ENCODE measurements at places on chromosomes 13 and 19.

DNA sequence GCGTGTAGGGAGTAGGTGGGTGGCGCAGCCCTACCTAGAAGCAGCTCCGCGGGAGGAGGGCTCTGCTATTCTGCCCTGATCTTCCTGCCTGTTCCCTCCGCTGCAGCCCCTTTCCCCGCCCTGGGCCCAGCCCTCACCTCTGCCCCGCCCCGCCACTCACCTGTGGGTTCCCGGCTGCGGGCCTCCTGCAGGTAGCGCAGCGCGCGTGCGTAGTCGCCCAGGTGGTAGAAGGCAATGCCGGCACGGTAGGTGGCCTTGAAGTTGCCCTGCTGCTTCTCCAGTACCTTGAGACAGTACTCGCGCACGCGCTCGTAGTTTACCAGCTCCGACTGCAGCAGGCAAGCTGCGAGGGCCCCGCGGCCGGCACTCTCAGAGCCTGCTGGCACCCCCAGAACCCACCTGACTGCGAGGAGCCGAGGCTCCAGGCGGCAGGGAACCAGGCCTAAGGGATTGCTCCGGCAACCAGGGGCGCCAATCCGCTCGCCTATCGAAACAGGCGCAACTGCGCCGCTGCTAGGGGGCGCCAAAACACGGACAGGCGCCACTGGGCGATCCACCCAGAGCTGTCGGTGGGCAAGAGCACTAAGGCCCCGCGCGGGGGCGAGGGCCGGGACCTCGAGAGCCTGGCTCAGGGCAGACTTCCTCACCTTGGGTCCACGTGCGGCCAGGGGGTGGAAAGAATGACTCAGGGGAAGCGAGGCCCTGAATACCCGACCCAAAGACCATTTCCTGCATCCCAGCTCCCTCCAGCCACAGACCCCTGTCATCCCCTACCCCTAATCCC is 965 bp downstream of the TTC9B start:
- DNase-seq: no peak

GRCh38 chr19:2076526-2076944 is 19.6 kb downstream of the MOB3A start:
- no peak for DNase-seq

DNA sequence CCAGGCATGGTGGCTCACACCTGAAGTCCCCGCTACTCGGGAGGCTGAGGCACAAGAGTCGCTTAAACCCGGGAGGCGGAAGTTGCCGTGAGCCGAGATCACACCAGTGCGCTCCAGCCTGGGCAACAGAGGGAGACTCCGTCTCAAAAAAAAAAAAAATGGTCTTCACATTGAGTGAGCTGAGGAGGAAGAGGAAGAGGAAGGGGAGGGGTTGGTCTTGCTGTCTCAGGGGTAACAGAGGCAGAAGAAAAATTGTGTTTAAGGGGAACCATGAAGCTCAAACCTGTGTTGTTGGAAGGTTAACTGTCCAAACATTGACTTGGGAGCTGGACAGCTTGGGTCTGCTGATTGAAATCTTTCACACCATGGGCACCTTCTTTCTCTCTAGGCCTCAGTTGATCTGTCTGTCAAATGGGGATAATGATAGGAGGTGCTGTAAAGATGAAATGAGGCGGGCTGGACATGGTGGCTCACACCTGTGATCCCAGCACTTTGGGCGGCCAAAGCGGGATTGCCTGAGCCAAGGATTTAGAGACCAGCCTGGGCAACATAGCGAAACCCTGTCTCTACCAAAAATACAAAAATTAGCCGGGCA is 9.8 kb upstream of the SLC44A2 start:
- DNase-seq: no peak

DNA sequence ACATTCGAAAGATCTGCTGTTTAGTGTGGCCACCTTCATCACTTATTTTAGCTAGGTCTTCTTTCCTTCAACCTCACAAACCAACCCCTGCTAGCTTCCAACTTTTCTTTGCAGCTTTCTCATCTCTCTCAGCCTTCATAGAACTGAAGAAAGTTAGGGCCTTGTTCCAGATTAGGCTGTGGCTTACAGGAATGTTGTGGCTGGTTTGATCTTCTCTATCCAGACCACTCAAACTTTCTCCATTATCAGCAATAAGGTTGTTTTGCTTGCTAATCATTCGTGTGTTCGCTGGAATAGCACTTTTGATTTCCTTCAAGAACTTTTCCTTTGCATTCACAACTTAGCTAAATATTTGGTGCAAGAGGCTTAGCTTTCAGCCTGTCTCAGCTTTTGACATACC is 44.7 kb downstream of the CARS2 start:
- DNase-seq: no peak

DNA sequence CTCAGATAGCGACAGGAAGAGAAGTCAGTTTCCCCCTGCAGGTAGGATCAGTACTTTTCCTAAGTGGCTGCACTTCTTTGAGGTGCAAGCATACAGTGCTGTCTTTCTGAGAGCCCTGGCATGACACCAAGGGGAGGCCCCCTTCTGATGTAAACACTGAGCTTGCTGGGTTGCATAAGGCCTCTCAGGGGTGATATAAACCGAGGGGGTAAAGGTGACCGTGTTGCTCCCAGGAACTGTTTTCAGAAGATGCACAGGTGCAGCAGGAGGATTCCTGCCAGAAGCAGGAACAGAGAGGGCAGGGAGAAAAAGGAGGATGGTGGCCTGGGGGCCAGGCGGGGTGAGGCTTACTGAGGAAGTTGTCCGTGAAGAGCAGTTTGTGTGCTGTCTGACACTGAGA is 74.0 kb upstream of the ZNF30 start:
- DNase-seq: no peak

DNA sequence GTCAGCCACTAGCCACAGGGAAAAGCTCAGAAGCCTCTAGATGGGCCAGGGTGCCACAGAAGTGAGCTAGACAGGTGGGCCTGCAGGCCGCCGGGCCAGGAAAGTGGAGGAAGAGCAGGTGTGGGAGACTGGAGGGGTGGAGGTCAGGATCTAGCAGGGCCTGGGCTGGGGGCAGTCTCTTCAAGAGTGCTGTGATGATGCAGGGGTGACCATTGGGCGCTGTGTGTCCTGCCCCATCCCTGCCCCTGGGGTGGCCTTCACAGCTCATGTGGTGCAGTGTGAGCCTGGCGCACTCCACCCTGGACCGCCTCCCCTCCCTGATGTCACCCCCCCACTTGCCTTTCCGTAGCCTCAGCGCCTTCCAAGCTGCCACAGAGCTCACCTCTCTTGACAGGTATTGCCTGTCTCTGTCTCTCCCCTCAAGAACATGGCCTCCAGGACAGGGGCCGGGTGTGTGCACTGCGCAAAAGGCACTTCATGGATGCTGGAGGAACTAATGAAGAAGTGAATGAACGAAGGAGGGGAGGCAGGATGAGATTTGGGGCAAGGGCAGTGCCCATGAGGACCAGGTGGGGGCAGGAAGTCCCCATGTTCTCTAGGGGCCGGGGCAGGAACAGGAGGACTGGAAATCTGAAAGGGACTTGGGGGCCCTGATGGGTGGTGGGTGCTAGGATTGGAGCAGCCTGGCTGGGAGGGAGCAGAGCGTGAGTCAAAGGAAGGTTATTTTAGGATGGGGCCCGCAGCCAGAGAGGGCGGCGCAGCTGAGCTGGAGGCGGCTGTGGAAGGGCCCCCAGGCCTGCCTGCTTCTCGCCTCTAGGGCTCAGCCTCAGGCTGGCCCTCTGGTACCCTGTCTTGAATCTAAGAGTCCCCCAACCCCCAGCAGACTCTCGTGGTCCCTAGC is 6.6 kb downstream of the SSBP4 start:
- no peak for DNase-seq

DNA sequence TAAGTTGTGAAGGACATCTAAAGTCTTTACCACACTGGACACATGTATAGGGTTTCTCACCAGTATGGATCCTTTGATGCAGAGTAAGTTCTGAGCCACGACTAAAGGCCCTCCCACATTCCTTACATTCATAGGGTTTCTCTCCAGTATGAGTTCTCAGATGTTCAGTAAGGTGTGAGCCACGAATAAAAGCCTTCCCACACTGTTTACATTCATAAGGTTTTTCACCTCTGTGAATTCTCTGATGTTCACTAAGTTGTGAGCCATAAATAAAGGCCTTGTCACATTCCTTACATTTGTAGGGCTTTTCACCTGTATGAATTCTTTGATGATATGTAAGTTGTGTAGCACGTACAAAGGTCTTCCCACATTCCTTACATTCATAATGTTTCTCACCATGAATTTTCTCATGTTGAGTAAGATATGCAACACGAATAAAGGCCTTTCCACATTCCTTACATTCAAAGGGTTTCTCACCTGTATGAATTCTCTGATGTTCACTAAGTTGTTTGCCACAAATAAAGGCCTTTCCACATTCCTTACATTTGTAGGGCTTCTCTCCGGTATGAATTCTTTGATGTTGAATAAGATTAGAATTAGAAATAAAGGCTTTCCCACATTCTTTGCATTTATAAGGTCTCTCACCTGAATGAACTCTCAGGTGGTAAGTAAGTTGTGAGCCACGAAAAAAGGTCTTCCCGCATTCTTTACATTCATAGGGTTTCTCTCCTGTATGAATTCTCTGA is 29.8 kb downstream of the ZNF571 start:
- DNase-seq: no peak

DNA sequence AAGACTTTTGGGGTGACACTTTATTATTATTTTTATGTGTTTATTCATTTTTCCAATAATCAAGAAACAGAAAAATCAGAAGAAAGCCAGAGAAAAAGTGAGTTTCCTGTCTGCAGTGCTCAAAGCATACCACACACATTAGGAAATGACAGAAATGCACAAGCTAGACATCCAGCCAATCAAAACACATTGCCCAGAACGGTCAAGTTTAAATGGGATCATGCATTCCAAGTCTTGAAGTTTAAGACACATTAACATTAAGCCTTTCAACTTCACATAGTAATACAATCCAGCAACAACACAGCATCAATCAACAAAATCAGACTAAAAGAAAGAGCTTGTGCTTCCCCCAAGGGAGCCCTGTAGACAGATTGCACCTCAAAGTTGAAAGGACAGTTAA is 28.7 kb upstream of the MEDAG start:
- no peak for DNase-seq

DNA sequence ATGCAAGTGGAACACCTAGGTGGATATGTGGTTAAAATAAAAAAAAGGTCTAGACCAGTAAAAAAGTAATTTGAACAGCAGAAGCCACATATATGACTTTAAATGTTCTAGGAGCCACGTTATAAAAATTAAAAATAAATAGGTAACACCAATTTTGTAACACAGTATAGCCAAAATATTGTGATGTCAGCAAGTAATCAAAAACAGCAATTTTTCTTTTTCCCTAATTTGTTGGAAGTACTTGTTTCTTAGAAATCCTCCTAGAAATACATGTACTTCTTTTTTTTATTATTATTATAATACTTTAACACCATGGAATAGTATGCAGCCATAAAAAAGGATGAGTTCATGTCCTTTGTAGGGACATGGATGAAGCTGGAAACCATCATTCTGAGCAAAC is 25.7 kb upstream of the C1QTNF9B start:
- DNase-seq: no peak

- no peak for DNase-seq
Measured at GRCh38 chr13:74765955-74766354, 631.8 kb upstream of the KLF12 start.

GRCh38 chr19:15251749-15252397 is 19.6 kb upstream of the EPHX3 start:
- no peak for DNase-seq

DNA sequence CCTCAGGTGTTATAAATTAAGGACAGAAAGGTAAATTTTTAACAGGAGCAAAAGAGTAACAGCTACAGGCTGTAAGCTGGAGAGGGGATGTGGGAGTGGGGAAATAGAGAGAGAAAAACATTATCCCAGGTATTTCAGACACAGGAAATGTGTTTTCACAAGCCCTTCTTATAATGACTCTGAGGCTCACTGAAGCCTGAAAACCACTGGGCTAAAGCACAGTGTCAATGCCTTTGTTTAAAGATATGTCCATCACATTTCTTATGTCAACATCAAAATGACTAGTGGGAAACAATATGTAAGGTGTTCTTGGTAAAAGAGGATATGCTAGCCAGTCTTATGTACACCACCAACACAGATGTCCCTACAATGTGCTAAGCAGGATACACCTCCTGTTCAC is 365.9 kb downstream of the FGF14 start:
- no peak for DNase-seq

DNA sequence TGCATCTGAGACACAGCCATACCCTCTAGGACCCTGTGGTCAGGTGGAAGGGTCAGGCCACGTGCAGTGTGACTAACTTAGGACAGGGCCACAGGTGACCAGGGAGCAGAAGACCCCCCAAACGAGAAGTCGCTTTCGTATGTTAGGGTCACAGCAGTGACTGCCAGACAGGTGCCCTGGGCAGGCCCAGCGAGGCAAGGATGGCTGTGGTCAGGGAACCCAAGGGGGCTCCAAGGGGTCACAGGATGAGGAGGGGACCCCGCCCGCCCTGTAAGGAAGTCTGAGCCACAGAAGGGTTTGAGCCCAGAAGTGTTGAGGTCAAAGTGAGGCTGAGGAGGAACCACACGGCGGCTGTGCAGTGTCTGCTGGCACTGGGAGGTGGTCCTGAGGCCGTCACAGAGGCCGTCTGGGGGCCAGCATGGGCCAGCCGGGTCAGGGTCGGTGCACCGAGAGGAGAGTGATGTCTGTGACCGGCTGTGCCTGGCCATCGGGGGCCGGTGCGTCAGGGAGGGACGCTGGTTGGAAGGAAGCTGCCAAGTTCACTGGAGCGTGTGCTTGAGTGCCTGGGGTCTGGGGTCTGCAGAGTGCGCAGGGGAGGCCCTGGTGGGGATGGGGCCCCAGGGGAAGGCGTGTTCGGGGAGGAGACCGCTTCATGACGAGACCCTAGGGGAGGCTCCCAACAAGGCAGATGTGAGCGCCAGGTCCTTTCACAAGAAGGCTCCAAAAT is 24.8 kb upstream of the TMEM255B start:
- DNase-seq: no peak

DNA sequence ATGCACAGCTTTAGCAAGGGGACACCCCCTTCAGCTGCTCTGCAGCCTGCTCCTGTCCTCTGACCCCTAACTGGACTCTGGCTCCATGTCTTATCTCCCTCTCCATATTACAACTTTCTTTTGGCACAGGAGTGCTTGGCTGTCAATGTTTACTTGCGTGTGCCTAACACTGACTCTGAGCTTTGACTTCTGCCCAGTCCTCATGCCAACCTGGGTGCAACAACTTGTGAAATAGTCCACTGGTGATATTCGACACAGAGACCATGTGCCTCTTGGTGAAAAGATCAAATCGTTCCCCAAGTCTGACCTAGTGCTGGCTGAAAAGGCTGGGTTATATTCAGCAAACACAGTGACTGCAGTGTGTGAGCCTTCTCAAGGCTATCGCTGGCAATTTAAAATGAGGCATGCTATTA is 34.1 kb upstream of the KLF12 start:
- DNase-seq: no peak

GRCh38 chr19:5687360-5688198 is 2.5 kb upstream of the RPL36 start:
- DNase-seq: no peak

GRCh38 chr13:103236213-103236612 is 170.0 kb upstream of the SLC10A2 start:
- DNase-seq: no peak

GRCh38 chr13:25725104-25725503 is 326.7 kb downstream of the SHISA2 start:
- no peak for DNase-seq
